ENCODE measurements at places on chromosomes 12 and 14.

DNA sequence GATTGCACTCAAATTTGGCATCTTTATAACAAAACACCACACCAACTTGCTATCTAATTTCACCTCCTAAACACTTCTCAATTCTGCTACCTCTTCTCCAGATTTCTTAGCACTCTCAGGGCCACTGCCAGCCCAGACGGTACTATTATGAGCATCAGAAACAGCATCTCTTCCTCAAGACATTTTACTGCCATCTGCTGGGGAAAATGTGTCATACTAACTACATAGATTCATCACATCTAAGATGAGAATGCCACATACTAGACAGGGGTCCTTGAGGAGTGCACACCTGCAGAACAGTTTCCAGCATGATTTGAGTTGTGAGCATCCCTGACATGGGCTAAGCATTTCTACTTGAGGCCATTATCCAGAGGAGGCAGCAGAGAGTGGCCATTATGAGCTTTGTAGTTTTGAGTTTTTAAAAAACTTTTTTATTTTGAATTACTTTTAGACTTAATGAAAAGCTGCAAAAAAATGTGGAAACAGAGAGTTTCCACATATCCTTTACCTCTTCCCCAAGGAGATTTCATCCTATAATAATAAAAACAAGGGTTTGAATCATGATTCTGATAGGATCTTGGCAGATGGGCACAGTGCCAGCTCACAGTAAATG lies 15.1 kb upstream of the GRIP1 start:
- peak; percentile 66 for DNase-seq

GRCh38 chr14:92794547-92794941 lies 439 bp downstream of the GOLGA5 start:
- DNase-seq: peak; percentile 34

- DNase-seq: no peak
Measured at GRCh38 chr12:26621932-26622331, 211.1 kb downstream of the ITPR2 start.

DNA sequence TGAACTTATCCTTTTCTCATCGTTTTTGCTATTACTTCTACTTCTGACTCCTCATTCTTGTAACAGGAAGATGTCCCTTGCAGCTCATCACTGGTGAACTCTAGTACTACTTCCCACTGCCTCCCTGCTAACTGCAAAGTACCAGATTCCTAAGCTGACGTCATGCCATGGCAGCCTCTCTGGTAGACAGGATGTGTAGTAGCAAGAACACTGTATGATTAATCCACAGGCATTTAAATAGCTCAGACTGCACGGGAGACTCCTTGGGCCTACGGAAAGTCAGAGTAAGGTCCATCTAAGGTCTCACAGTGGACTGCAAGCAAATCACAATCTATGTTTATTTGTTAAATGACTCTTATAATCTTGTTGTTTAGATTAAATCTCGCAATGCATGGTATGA lies 43.5 kb downstream of the DNAI7 start:
- DNase-seq: peak; percentile 99

GRCh38 chr12:75101781-75102180 lies 107.9 kb downstream of the KCNC2 start:
- no peak for DNase-seq

DNA sequence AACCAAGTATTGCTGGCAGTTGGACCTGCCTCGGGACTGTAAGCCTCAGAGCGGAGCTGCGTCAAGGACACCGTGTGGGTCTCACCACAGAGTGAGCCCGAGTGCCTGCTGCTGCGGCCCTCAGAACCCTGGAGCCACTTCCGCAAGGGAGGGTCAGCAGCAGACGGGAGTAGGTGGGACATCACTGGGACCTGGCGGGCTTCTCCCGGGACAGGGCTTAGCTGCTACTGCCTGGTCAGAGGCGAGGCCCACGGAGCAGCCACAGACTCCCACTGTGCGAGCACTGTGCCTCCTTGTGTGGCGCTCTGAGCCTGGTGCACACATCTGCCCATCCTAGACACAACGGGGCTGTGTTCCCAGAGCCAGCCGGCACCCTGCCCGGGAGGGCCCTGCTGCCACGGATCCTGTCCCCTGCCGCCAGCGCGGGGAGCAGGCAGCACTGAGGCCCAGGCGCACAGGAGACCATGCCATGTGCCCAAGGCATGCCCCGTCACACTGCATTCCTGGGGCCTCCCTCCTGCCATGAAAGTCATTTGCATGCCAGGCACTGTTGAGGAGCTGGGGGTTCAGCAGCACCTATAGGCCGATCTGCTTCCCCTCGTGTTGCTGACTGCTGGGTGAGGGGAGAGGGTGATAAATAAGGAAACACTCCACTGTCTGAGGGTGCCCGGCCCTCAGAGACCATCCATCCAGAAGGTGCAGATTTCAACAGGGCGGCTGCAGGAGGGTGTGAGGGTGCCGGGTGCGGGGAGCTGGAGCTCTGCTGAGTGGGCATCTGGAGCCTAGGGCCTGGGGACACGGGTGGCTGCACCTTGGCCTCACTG lies 10.0 kb downstream of the HIP1R start:
- no peak for DNase-seq

- peak; percentile 18 for DNase-seq
Measured at GRCh38 chr12:124021007-124021406, 48.0 kb downstream of the ZNF664 start.

DNA sequence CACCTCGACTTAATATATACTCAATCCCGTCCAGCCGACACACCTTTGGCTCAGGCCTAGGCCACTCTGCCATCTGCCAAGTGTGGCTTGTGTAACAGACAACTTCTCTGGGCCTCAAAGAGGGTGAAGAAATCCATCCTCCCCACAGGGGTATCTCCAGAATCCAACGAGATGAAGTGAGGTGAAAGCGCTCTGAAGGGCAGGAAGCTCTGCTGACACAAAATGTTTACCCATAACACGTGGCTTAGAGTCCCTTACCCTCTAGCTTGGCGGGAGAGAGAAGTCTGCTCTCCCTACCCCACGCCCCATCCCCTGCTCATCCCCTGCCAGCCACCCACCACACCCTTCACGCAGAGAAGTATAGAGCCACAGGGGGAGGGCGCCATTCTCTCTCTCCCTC lies 13.0 kb downstream of the ZBTB39 start:
- no peak for DNase-seq

- DNase-seq: peak; percentile 47
Measured at GRCh38 chr12:81257947-81258551, 180.2 kb downstream of the ACSS3 start.

DNA sequence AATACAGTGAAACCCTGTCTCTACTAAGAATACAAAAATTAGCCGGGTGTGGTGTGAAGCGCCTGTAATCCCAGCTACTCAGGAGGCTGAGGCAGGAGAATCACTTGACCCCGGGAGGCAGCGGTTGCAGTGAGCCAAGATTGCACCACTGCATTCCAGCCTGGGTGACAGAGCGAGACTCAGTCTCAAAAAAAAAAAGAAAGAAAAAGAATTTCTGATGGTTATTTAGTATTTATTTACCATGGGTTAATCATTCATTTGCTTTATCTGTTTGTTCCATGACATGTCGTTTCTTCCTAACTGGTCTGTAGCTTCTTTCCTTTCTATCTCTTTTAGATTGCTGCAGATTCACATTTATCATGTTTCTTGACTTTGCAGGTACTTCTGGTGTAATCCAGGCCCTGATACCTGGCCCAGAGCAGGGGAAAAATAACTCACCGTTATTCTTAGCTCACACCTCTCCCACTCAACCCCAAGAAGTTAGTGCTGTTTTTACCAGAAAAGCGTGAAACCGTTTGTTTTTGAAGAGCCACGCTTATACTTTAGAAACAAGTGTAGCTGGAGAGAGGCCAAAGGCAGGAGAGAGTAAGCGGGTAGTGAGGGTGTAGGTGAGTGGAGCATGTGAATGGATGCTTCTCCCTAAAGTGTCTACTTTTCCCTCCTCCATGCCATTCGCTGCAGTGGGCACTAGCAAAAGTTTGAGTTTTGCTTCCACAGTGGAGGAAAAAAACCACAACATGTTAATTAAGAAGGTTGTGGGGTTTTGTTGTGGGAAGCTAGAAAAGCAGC lies 45.4 kb downstream of the SRGAP1 start:
- DNase-seq: peak; percentile 33

GRCh38 chr12:108432423-108433121 lies 82.5 kb upstream of the FICD start:
- DNase-seq: no peak

Data from EH (cell line).